ENCODE measurements at places on chromosomes 13 and 19.
A peak's percentile ranks its signal among the peaks of the same experiment; 100 is the strongest.

DNA sequence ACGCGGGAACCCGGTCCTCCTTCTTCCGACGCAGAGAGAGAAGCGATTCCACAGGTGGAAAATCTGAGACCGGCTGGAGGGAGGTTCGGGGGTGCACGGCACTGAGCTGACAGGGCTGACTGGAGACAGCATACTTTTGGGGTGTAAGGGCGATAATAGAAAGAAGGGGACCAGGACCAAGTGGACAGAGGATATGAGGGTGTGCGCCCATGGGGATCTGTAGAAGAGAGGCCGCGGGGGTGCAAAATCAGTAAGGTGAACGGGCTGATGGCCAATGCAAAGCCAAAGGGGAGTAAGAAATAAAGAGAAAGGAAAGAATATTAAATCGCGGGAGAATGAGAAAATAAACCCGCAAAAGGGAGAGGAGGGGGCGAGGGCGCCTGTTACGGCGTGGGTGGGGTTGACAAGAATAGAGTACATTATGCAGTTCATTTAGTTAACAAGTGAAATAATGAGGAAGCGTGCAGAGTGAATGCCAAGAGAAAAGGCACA is 336 bp upstream of the GSX1 start:
- no peak for DNase-seq

DNA sequence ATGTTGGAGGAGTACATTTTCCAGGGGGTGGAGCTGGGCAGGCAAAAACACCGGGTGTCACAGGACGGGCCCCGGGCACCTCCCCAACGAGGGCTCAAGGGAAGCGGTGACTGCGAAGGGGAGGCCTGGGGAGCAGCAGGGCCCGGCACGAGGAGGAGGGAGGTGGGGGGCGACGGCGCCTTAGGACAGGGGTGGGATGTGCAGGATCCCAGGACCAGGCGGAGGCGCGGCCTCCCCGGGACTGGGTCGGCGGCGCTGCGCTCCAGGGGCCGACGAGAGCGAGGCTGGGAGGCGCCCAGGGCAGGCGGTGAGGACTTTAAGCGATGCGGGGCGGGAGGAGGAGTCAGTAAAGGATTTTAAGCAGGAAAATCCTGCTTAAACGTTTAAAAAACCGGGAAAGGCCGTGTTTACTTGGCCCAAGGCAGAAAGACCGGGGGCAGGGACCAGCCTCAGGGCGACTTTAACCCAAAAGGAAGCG is 427 bp downstream of the ZNF160 start:
- DNase-seq: peak; percentile 49

DNA sequence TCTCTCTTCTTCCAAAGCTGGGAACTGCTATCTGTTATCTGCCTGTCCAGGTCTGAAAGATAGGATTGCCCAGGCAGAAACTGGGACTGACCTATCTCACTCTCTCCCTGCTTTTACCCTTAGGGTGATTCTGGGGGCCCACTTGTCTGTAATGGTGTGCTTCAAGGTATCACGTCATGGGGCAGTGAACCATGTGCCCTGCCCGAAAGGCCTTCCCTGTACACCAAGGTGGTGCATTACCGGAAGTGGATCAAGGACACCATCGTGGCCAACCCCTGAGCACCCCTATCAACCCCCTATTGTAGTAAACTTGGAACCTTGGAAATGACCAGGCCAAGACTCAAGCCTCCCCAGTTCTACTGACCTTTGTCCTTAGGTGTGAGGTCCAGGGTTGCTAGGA is 5.1 kb downstream of the KLK3 start:
- DNase-seq: no peak

- no peak for DNase-seq
These were observed 222.4 kb upstream of the PCDH17 start for GRCh38 chr13:57409121-57409520.

DNA sequence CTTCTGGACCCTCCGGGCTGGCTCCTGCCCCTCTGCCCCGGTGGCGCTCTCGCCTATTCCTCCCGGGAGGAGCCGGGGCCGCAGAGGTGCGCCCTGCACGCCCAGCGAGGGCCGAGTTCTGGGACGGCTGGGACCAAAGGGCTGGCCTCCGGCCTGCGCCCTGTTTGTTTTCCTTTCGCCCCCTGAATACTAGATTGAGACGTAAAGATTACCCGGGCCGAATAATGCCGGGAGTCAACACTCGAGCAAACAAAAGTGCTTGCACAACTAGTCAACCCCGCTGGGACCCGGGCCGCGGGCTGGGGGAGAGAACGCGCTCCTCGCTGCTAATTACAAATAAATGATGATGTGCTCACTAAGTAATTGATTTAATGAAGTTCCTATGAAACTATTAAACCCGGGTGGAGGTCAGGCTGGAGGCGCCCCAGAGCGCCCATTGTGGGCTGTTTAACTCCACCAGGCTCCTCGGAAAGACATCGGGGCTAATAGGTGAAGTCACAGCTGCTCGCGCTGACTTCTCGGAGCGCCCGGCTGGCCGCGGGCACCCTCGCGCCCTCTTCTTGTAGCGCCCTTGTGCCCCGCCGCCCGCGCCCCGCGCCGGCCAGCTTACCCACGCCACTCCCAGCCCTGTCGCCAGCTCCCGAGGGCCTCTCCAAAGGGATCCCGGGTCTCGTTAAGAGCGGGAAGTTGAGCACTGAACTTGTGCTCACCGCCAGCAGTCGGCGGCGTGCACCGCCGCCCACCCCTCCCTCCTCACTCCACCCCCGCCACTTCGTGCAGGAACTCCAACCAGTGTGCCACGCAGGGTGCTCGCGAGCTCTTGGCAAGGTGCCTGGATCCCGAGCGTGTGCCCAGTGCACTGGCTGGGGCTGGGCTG is 14.9 kb downstream of the ZIC5 start:
- DNase-seq: no peak

DNA sequence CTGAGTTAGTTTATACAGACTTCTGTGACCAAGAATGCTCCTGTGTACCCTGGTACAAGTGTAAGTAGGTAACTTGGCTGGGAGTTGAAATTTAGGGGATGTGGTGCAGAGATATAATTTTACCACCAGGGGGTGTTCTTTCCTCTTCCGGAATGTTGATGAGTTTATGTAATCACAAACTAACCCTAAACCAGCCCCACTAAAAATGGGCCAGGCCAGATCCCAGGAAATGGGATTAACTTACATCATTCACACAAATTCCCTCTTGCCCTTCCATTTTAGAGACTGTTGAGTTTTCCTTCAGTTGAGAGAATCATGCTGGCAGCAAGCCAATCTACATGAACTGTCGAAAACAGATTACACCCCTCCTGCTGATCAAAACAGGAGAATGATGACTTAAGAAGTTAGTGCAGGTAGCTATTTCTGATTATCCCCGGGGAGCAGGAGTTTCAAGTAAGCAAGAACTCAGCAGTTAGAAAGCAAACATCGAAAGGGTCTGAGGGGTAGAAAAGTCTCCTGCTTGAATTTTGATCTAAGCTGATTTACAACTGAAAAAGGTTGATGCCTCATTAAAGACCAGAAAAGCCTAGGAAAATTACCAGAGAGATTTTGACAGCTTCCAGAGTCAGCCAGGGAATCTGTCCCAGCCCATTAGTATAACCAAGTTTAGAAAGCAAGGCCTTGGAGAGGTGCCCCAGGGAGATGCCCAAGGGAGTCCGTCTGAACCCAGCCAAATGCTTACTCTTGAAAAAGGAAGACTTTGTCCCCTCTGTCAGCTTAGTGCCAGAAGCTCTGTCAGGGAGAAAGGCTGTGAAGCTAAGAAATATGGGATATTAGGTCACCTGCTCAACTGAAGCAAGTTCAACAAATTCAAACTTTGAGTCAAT is 32.3 kb upstream of the MED4 start:
- peak; percentile 12 for DNase-seq

DNA sequence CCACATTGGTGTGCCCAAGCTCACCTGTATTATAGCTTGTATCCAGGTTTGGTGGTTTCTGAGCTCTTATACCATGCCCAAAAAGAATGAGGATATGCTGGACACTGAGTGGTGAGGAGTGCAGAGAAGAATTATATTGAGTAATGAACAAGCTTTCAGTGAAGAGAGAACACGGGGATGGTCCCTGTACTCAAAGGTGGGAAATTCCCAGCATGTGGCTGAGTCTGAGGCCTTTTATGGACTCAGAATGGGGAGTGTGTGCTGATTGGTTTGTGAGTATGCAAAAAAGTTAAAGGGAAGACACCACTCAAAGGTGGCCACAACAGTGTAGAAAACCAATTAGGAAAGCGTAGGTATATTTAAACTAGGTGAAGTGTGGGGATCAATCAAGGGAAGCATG is 191.2 kb upstream of the SLITRK6 start:
- DNase-seq: no peak

GRCh38 chr13:83815598-83815997 is 66.7 kb downstream of the SLITRK1 start:
- DNase-seq: no peak

DNA sequence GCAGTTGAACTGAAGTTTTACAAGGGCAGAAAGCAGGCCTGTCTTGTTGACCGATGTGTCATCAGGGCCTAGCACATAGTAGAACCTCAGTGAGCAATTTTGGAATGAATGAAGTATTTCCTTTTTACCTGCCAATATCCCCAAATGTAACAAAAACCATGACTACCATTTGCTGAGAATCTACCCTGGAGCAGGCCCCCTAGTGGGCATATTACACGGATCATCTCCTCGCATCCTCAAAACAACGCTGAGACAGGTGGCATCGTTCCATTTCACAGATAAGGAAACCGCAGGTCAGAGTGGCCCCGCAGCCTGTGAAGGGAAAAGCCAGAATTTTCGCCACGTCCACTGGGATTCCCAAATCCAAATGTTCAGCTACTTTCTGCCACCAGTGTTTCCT is 77.9 kb downstream of the CACNA1A start:
- DNase-seq: peak; percentile 22

DNA sequence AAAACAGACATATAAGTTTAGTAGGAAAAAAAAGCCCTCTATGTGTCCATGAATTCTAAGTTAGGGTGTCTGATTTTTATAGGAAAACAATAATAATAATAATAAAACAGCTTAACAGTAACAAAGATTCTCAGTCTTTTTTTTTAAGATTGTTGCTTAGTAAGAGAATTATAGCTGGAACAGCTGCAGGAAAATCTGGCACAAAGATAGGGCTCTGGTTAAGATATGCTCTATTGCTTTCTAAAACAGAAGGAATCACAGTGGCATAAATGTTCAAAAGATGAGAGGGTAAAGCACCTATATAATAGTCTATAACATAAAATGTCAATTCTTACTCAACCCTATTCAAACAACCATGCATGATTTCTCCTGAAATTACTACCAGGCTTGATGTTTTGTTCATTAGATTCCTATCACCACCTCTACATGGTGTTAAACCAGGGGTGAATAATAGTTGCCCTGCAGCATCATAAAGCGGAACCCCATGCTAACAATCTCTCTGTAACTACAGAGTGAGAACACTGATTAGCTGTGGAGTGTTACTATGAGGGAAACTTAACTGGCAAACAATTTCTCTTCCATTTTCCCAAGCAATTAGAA is 541.4 kb upstream of the MIR17HG start:
- DNase-seq: no peak
